ENCODE measurements at places on chromosomes 1 and 21. TPM values are rescaled to one million over a fixed set of nuclear protein-coding genes. Genes with fewer than 3 reads are reported as not detected.

Gene PGLYRP4
- not detected for total RNA-seq

Gene COL24A1
- total RNA-seq: 0.06 TPM

Gene MXRA8
- 3.9 TPM for total RNA-seq

Gene LMX1A
- total RNA-seq: not detected

Gene HES2
- total RNA-seq: not detected

Gene OR2T35
- total RNA-seq: not detected

Gene NTRK1
- 0.35 TPM for total RNA-seq

Gene C1QTNF12
- total RNA-seq: 1.0 TPM

Gene HMCN1
- 0.79 TPM for total RNA-seq

Gene P3H1
- total RNA-seq: 10.9 TPM

Gene SELL
- 0.23 TPM for total RNA-seq

Gene TDRD10
- 0.35 TPM for total RNA-seq

Gene ZNF670
- total RNA-seq: 1.2 TPM

Gene AQP10
- total RNA-seq: not detected

Gene DMBX1
- not detected for total RNA-seq

Gene GBP4
- total RNA-seq: 0.66 TPM

Gene ANKRD65
- total RNA-seq: 7.0 TPM

Gene CELA2B
- 1,412 TPM for total RNA-seq

Gene IL10
- total RNA-seq: 0.81 TPM

Gene OR2L3
- not detected for total RNA-seq

Gene PSMA5
- 23.7 TPM for total RNA-seq

Gene SPRR5
- total RNA-seq: not detected

Gene TRABD2B
- total RNA-seq: 2.4 TPM

Gene FNDC5
- 0.89 TPM for total RNA-seq

Gene CFAP74
- total RNA-seq: not detected

Gene TNFRSF1B
- 2.1 TPM for total RNA-seq

Gene ATP6V1G3
- total RNA-seq: not detected

Gene FCRL1
- not detected for total RNA-seq

Gene SPATA1
- 1.4 TPM for total RNA-seq

Gene IL12RB2
- total RNA-seq: 2.1 TPM

Gene LCE2A
- not detected for total RNA-seq

Gene CCDC24
- total RNA-seq: 4.7 TPM

Gene IL20
- not detected for total RNA-seq

Gene FMO5
- total RNA-seq: 14.9 TPM

Gene KRTAP19-3
- total RNA-seq: not detected

Gene RAD54L
- total RNA-seq: not detected

Gene CHD5
- total RNA-seq: 0.38 TPM

Gene KAZN
- 4.4 TPM for total RNA-seq

Gene FLG2
- not detected for total RNA-seq

Gene ERG
- total RNA-seq: 4.6 TPM

Gene ANXA9
- 14.6 TPM for total RNA-seq

Gene TRIM67
- total RNA-seq: 0.09 TPM

Gene FALEC
- total RNA-seq: not detected

Gene BRINP2
- total RNA-seq: 0.19 TPM

Gene VCAM1
- total RNA-seq: 6.4 TPM

Gene CYYR1
- total RNA-seq: 5.8 TPM

Gene CELA3A
- 33,899 TPM for total RNA-seq

Gene CATSPERE
- total RNA-seq: 1.2 TPM

Gene ITLN1
- not detected for total RNA-seq

Gene HUNK
- total RNA-seq: 17.0 TPM

Gene CD101
- 0.51 TPM for total RNA-seq

Gene GNB1
- total RNA-seq: 99.0 TPM

Gene MPL
- total RNA-seq: 0.43 TPM

Gene COL9A2
- 2.2 TPM for total RNA-seq

Gene SLC44A3
- total RNA-seq: 52.5 TPM

Gene C1QC
- 20.8 TPM for total RNA-seq

Gene PUM1
- total RNA-seq: 56.3 TPM

Gene LCE1B
- not detected for total RNA-seq

Gene WNT4
- total RNA-seq: 6.8 TPM
